ENCODE measurements at places on chromosomes 3 and 15.

DNA sequence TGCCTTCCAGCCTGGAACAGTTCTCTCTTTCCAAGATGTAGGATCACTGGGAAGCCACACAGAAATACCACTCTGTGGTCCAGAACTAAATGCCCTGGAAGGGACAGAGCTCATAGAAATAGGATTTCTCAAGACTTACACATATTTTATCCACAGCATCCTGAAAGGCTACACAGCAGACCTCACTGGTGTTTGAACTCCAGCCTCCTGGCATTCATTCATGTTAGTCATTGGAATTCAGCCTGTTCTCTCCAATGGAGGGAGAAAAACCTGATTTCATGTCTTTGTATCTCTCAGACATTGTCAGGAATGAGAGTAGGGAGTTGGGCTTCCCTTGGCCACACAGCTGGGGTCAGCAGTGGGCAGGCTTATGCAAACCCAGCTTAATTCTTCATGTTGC, 121.1 kb upstream of the PPP2R3A start:
- no peak for DNase-seq

DNA sequence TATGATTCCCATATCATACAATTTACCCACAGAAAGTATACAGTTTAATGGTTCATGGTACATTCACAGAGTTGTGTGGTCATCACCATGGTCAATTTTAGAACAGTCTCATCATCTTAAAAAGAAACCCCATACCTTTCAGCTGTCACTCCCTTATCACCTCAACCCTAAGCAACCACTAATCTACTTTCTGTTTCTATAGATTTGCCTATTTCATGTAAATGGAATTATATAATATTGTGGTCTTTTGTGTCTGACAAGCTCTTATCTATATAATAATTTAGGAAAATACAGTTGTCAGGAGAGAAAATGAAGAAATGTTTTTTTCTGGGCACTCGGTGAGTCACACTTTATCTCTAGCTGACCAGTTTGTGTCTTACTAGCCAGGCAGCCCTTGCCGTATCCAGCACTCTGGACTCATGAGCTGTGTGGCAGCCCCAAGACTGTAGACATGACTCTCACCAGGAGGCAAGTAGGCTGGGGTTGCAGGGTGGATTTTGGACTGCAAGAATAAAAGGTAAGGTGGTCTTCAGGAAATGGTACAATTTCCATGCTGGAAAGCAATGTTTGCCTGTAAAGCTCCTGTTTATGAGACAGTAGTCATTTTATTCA, 234.6 kb downstream of the THRB start:
- no peak for DNase-seq

- no peak for DNase-seq
Observed at GRCh38 chr15:72570059-72570458, 84.4 kb upstream of the GOLGA6B start.

DNA sequence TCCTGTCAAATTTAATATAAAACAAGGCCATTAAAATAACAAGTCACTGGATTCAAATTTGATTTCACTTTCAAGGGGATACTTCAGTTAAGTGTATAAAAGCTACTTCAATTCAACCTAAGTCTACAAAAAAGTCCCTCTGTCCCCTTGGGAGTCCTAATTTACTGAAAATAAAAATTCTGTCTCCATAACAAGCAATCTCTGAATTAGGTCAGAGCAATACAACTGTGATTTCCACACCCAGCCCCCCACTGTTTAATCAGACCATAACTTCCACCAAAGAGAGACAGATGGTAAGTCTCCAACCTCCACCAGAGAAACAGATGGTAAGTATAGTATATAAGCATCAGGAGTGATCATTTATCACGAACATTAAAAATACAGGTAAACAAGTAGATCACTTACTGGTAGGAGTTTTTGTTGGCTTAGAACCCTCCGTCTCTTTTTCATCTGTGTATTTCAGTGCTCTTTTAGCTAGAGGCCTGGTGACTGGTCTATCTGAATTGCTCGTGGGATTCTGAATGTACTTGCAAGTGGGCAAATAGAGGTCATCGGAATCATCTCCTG, 12.1 kb downstream of the SGO1 start:
- DNase-seq = no peak

- no peak for DNase-seq
Observed at GRCh38 chr15:100095541-100096247, 246.1 kb downstream of the ADAMTS17 start.

DNA sequence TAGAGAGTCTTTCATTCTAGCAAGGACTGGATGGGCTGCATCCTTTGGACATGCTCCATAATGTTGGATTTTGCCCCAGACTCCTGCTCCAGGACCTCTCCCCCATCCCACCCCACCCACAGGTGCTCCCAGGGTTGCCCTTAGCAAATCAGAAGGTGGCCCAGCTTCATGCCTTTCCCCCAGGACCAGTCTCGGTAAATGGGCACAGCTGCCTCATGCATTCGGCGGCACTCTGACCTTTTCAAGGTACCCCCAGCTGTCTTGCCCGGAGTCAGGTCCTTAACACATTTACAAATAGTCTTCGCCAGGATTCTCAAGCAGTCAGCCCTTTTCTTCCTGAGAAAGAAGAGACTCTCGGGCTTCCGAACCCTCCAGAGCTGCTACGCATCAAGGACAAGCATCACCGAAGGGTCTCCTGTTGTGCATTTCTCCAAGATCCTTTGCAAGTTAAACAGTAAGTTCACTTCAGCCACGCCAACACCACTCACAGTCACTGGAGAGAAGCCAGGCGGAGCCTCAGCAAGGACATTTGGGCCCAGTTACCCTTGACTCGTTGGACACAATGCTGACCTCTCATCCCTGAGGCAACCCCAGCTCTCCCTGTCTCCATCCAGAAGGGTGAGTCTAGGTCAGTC, 287.8 kb downstream of the FAM43A start:
- no peak for DNase-seq
